ENCODE measurements at places on chromosomes 7 and 10.

DNA sequence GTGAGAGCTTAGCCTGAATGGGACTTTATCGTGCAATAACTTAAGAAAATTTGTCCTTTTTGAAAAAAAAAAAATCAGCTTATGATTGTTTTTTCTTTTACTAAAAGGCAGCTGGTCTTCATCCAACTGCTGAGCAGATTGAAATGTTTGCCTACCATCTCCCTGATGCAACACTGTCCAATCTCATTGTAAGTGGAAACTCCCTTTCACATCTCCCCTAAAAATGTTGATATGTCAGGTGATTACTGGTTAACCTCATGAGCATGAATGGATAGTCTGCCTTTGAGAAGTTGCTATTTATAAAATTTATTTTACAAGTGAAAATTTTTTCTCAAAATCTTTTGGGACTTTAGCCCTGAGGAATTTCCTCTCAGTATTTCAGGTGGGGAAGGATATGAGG is 17.8 kb upstream of the HKDC1 start:
- DNase-seq: no peak

- DNase-seq: no peak
Measured at GRCh38 chr10:8628351-8628750, 573.9 kb downstream of the GATA3 start.

DNA sequence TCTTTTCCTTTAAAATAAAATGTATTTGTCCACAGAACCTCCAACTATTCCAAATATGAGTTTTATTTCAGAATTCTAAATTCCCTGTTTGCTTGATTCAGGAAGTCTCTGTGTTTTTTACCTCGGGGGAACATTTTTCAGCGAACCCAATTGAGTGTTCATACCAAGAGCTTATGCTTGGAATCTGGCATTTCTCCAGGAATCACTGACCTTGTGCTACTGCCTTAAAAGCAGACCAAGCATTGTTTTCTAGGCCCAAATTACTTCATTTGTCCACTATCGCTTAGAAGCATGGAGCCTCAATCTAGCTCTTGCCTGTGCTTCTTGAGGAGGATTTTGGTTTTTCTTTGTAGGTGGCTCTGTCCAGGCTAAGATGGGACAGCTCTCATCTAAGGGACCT is 59.4 kb downstream of the EBLN1 start:
- no peak for DNase-seq

DNA sequence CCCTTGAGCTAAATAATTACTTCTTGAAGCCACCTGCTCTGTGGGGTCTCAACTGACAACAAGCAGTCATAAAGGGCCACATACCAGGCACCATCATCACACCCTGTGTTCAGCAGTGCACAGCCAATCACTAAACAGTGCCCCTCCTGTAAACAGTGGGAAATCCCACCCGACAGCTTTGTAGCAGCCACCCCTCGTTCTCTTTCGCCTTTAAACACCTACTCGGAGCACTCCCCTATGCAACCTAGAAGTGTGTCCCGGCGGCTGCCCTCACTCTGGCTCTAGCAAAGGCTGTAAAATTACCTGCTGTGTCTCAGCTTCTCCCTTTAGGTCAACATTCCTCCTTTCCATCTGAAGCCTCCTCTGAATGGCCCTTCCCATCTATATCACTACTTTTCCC is 111.9 kb downstream of the TCERG1L start:
- DNase-seq: no peak

DNA sequence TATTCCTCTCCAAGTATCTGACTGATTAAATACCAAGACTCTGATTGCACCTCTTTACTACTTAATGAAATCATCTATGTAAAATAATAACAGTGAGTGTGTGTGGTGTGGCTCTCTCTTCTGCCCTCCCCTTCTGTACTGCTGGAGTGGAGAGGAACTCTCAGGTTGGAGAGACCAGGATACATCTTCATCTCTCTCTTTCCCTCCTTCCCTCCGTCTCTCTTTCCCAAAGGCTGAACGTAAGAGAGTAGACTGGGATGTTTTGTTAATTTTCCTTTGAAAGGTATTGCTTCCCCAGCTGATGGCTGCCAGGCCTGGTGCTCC is 272 bp upstream of the GJC3 start:
- DNase-seq: no peak

- DNase-seq: no peak
Measured at GRCh38 chr10:94500063-94500462, 45.5 kb upstream of the HELLS start.

DNA sequence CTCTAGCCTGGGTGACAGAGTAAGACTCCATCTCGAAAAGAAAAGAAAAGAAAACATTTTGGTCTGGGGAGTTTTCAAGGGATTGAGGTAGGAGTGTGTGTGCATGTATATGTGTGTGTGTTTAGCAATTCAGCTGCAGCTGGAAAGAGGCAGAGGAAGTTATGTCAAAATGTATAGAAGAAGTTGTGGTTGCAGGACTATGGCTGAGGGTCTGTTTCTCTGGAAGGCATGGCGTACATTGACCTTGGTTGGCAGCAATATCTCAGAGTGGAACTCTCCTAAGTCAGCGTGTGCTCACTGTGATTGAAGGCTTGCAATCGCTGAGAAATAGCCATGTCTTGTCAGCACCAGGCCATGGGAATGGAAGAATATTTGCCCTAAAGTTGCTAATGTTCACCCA is 28.6 kb upstream of the RHBDD2 start:
- DNase-seq: no peak

GRCh38 chr7:146681487-146681886 is 564.9 kb downstream of the CNTNAP2 start:
- no peak for DNase-seq

DNA sequence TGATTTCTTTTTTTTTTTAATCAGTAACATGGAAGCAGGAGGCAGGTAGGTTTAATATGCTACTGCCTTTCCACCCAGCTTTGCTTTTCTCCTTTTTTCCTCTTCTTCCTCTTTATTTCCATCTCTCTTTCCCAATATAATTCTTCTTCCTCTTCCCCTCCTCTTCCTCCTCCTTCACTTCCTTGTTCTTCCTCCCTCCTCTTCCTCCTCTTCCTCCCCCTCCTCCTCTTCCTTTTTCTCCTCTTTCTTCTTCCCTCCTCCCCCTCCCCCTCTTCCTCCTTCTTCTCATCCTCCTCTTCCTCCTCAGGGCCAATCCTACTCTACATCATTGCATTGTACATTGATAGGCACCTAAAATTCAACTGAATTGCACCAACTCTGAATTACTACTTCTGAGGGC is 11.4 kb downstream of the ZNF503 start:
- DNase-seq: no peak

DNA sequence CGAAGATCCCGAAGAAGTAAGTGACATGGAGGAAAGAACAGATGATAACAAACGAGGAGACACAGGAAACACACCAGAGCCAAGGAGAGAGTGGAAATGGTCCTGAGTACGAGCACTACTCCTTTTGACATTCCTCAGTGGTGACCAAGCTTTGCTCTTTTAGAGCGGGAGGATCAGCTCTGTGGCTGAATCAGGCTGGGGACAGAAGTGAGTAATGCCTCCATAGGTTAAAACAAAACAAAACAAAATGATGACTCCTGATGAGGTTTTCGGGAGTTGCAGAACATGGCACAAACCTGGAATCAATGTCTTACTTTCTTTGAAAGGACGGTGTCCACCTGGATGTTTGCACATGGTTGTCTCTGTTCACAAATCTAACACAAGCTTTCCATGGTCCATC is 30.3 kb upstream of the TCF7L2 start:
- no peak for DNase-seq

DNA sequence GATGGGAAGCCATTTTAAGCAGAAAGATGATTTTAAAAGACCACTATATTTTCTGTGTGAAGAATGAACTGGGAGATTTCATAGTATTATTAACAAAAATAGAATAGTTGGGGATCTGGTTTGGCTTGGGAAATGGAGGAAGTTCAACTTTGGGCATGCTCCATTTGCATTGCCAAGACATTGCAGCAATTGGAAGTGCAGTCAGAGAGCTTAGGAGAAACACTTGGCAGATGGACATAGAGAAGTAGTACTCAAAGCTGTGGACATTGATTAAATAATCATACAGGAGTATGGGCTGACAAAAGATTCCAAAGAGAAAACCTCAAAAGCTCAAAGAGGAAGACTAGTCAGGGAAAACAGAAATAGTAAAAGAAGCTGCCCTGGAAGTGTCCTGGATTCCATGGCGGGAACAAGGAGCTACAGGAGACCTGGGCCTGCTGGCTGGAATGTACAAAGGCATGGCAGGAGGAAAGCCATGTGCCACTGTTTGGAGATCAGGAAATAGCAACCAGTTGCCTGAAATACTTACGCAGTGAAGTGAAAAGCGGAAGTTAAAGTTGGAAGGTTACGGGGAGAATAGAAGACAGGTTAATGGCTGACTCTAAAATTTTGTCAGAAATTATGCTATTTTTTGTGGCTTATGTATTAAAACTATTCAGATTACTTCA is 93.6 kb upstream of the MXI1 start:
- DNase-seq: no peak

DNA sequence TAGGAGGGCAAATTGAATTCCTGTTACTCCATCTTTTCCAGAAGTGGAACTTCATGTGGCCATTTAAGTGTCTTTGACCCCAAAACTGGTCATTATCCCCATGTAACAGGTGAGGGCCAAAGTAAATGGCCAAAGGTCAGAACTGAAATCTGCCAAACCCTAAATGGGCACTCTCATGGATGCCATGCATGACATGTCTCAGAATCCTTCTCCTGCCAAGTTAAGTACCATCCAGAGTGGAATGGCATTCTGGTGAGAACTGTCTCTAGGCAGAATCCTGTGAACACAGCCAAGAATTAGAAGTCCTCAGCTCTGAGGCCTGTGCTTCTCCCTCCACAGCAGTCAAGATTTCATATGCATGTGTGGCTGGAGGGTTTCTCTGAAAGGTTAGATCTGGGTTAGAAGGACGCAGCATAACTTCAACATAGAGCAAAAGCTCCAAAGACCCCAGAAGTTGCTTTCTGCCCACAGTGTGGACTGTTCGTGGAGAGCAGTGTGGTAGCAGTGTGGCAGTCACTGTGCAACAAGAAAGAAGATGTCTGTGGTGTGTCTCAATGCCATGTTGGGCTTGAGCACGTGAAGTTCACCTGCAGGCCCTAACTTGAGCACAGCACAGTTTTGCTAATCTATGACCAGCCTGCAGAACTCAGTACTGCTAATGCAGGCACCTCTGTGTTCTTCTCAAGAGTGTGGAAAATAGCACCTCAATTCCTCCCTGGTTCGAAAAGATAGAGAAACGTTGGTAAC is 121.3 kb downstream of the ADCY1 start:
- DNase-seq: no peak

GRCh38 chr10:13340626-13341376 is 7.3 kb downstream of the SEPHS1 start:
- no peak for DNase-seq

DNA sequence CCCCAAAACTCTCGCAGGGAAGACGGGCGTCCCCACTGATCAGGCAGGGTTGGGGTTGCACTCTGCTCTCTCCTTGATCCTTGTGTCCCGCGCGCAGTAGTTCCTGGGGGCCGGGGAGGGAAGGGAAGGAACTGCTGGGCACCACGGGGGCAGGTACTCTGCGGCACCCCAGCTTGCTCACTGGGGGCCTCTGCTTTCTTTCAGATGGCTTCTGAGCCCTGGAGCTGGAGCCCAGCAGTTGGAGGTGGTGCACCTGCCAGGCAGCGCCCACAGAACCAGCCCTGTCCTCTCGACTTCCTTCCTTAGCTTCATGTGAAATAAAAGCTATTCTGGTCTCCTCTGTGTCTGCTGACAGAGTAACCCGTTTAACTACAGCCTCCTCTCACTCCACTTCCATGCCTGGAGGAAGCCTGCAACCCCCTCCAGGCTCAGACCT is 12.2 kb downstream of the PLAC9 start:
- DNase-seq: no peak

- no peak for DNase-seq
Measured at GRCh38 chr7:159027056-159027788, 117.4 kb downstream of the VIPR2 start.

DNA sequence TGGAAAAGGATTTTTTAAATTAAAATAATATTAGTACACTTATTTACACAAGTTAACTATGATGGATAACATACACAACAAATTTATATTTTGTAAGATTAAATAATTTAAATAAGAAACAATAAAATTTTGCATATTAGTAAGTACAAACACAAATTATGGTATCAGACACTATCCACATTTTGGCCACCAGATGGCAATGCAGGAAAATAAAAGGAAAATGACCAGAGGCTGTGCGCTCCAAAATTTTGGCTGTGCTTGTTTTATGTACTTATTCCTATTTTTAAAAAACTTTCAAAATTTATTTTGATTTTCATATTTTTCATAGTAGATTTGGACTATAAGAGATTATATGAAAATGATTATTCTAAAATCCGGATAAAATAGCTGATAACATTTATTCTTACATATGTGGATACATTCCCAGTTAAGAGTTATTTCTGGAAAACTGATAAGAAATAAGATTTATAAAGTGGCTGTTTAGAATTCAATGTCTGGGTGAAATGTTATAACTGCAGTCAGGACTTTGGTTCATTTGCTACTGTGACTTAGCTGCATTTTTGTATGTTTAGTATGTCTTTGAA is 274.7 kb upstream of the HGF start:
- DNase-seq: peak; percentile 23

DNA sequence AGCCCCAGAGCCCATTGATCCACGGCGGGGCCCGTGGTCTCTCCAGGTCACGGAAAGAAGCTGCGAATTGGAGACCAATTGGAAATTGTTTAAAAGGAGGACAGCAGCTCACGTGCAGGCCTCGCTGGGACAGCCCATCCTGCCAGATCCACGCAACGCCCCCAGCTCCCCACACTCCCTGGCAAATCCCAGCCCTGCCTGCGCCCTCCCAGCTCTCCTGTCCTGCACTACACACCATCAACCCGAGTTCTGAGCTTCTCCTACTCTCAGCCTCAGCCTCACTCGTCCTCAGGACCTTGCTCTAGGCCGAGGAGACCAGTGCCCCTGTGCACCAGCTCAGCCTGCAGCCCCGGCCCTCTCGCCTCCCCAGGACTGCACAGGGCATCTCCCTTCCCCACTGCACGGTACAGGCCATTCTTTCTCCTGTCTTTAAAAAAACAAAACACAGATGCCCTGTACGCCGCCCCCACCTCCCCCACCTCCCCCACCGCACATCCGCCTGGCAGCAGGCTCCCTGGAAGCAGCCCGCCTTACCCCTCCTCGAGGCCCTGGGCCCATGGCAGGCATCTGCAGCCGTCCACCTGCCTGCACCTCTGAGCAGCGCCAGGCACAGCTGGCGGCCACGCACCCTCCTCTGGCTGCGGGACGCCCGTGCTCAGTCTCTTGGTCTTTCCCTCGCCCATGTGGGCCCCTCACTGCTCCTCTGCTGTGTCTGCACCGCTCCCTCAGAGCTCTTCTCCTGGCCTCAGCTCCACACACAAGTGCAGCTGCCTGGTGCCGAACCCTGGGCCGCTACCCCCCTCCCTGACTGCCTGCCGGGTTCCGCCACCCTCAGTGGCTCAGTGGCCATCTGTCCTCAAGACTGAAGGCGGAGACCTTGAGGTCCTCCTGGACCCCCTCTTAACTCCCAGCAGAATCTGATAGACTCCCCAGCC is 48.5 kb upstream of the SUN1 start:
- no peak for DNase-seq

GRCh38 chr10:44196008-44196320 is 188.9 kb downstream of the CXCL12 start:
- no peak for DNase-seq

GRCh38 chr7:131231381-131232220 is 96.1 kb upstream of the MKLN1 start:
- DNase-seq: peak; percentile 56

- no peak for DNase-seq
Measured at GRCh38 chr10:79437111-79437814, 8.2 kb downstream of the ZCCHC24 start.
